ENCODE measurements at places on chromosomes 1 and 21.

DNA sequence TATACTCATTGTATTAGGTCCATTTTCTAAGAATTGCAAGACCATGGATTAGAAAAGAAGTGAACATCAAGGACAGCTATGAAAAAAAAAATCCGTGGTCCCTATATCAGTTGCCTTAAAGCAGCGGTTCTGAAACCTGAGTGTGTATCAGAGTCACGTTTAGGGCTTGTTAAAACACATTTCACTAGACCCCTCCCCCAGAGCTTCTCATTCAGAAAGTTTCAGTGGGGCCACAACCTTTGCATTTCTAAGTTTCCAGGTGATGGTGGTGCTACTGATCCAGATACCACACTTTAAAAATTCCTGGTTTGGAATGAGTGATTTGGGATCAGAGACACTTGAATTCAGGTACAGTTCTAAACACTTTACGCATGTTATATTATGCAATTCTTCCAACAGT is 96.1 kb upstream of the PRMT6 start:
- no peak for DNase-seq

DNA sequence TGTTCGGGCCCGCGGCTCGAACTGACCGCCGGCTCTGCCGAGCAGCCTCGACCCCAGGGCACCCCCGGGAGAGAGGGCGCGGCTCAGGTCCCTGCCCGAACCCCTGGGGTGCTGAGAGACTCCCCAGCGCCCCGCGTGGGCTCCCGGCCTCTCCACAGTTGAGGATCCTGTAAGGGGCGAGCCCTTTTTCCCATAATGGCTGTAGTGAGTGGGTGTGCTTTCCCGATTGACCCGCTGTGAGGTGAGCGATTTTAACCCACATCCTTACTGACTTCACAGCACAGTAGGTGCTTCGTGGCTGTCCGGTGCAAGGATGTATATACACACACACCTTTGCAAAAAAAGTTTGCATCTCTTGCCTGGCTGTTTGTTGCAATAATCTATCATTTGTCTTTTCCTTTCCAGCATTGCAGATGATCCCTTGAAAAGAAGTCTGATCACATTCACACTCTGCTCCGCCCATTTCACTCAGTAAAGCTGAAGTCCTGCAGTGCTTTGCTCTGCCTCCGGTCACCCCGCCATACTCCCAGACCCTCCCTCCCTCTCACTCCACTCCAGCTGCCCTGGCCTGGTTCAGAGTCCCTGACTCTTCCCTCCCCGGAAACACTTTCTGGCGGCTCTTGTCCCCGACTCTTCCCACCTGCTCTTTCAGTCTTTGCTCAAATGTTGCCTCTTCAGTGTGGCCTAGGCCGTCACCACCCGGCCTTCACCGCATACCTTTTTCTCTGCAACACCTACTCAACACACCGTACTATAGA is 955 bp upstream of the UBE2G2 start:
- DNase-seq = no peak

DNA sequence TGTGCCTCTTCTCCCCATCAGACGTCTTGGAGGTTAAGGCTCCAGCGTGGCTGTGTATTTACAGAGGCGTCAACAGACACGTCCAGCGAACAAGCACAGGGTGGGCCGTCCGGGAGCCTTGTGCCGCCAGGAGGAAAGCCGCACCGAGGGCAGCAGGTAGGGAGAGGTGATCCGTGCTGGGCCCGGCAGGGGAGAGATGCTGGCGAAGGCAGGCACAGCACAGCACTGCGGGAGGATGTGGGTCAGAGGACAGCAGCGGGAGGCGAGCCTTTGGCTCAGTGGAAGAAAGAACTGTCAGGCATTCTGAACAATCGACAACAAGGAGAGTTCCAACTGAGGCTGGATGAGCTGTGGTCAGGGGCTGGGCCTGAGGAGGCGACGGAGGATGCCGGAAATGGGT is 144.1 kb upstream of the TNR start:
- DNase-seq = no peak

- no peak for DNase-seq
These were observed 23.3 kb downstream of the SPOCD1 start for GRCh38 chr1:31792541-31792940.

GRCh38 chr1:2801535-2802291 is at the start of gene TTC34:
Gene TTC34 (minus strand): TSS chr1:2801693. CDS start chr1:2800827, 866 bp downstream.
- DNase-seq = no peak

DNA sequence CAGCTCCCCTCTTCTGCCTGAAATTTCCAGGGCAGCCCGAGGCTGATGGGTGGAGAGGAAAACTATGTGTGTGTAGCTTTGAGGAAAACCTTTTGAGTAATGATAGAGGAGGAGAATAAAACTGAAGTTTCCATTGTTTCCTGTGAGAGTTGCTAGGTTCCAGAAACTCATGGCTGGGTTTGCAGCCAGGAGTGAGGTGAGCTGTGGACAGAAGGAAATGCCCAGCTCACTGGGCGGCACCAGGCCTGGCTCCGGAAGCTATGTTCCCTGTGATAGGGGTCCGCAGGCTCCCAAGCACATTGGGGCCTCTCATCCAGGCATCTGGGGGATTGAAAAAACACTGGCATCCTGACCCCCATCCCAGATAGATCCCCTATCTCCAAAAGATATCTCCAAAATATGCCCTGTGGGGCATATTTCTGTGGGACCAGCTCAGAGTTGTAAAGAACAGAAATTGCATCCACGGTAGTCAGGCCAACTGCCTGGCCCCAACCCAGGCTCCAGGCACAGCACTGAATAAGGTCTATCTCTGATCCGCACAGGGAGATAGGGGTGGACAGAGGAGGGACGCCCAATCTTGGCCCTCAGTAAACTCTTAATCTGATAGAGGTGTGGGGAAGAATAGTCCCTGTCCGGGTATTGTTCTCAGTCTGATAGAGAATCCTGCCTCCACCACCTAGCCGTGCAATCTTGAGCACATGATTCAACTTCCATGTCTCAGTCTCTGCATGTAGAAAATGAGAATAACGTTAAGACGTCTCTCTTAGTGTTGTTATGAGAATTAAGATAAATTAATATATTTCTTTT is 1.8 kb upstream of the HSPG2 start:
- no peak for DNase-seq

- DNase-seq = no peak
These were observed 88.6 kb upstream of the HNRNPU start for GRCh38 chr1:244952940-244953339.

DNA sequence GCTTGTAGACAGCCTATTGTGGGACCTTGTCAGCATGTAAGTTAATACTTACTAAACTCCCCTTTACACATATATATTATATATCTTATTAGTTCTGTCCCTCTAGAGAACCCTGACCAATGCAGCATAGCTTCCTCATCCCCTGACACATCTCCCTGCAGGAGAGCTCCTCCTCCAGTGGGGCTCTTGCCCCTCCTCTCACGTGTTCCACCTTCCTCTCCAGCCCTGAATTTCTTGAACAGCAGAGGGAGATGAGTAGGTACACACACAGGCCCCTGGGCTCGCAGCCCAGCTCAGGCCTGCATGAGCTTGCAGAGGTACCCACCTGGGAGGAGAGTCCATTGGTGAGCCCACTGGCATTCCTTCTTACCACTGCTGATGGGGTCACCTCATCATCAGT is 27.3 kb upstream of the GOLT1A start:
- no peak for DNase-seq

GRCh38 chr1:115649964-115650363 is 8.2 kb downstream of the VANGL1 start:
- no peak for DNase-seq

- no peak for DNase-seq
These were observed 29.2 kb downstream of the AGPAT3 start for GRCh38 chr21:43894206-43894577.

DNA sequence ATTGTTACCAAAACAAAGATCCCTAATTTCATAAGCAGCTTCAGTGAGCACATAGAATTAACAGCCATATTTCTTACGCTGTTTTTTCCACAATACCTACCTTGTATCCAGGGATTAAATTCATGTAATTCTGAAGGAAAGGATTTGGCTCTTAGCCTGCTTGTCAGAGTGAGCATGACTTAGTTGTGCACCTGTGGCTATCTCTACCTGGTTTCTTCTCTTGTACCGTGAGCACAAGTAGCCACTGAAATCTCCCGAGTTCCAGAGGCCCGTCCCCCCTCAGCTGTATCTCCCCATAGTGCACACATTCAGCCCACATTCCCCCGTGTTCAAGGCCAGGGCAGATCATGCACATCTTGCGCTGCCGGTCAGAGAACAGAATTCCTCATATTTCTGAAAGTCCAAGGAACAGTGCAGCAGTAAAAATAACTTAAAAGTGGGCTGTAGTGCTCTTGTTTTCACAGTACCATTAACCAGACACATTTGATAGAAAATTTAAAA is 2.3 kb downstream of the TENT5C start:
- DNase-seq = no peak

- no peak for DNase-seq
These were observed 29.8 kb upstream of the LRRC38 start for GRCh38 chr1:13543451-13544220.

GRCh38 chr21:34202553-34203372 is 129.4 kb downstream of the MRPS6 start:
- DNase-seq = no peak

GRCh38 chr1:83762416-83762815 is 236.5 kb downstream of the TTLL7 start:
- DNase-seq = no peak

DNA sequence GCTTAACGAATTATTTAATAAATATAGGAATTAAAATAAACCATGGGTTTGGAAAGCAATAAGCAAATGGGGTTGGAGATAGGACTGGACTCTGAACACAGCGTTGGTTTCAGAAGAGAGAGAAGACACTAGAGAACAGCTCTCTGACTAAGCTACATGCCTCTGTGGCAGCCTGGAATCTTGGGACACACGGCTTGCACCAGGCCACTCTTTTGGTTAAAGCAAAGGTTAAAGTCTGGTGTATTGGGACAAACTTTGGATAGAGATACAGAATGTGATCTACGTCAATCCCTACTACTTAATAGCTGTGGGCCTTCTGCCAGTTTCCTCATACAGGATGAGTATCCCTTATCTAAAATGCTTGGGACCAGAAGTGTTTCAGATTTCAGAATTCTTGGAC is 49.7 kb upstream of the HSD17B7 start:
- DNase-seq = no peak

GRCh38 chr1:182397653-182398393 is 2.6 kb downstream of the TEDDM1 start:
- DNase-seq = no peak

DNA sequence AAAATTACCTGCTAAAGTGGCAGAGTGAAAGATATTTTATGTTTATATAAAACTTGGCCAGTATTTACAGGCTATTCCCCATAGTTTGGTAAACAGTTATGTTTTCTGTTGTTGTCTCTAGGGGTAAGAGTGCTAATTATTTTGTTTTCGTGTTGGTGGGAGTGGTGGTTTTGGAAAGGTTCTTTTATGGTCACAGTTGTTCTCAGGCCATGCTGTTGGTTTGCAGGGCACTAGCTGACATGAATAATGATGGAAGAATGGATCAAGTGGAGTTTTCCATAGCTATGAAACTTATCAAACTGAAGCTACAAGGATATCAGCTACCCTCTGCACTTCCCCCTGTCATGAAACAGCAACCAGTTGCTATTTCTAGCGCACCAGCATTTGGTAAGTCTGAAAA is 92.5 kb downstream of the ITSN1 start:
- DNase-seq = no peak

- DNase-seq = no peak
These were observed 5.0 kb upstream of the OR2T8 start for GRCh38 chr1:247914941-247915662.

- peak; percentile 5 for DNase-seq
These were observed 183.3 kb upstream of the TMEM51 start for GRCh38 chr1:14970115-14970798.

- DNase-seq = no peak
These were observed 27.3 kb downstream of the KCNQ4 start for GRCh38 chr1:40810927-40811326.

DNA sequence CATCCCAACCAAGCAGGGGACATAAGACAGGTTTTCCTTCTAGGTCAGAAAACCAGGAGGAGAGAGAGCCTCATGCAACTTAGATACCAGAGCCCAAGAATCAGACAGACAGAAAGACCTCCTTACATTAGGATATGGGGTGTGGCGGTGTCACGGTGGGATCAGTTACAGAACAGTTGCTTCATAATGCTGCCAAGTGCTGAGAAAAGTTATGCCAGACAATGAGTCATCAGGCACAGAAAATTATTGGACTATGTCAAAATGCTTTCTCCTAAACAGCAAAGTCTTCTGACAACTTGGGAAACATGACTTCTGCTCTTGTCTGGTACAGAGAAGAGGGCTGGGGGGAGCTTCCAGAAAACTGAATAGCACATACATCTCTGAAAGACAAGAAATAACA is 1120.2 kb upstream of the TMPRSS15 start:
- DNase-seq = no peak

DNA sequence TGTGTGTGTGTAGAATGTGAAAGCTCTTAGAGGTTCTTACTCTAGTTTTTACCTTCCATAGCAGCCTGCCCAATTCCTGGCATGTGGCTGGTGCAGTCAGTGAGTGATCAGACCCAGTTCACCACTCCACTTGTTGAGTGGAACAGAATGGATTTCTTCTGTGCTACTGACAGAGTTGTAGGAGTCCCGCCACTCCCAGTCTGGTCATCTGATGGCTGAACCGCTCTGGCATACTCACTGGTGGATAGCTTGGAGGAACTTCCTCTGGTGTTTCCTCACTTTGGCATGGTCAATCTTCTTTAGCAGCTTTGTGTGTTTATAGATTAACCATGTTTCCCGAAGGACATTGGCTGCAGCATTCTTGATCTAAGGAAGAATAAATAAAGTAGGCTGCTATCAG is 106.7 kb upstream of the ADAR start:
- no peak for DNase-seq

GRCh38 chr1:61585714-61586113 is 139.2 kb downstream of the TM2D1 start:
- DNase-seq = no peak

- DNase-seq = no peak
These were observed 121.8 kb upstream of the TNR start for GRCh38 chr1:175865041-175865766.

DNA sequence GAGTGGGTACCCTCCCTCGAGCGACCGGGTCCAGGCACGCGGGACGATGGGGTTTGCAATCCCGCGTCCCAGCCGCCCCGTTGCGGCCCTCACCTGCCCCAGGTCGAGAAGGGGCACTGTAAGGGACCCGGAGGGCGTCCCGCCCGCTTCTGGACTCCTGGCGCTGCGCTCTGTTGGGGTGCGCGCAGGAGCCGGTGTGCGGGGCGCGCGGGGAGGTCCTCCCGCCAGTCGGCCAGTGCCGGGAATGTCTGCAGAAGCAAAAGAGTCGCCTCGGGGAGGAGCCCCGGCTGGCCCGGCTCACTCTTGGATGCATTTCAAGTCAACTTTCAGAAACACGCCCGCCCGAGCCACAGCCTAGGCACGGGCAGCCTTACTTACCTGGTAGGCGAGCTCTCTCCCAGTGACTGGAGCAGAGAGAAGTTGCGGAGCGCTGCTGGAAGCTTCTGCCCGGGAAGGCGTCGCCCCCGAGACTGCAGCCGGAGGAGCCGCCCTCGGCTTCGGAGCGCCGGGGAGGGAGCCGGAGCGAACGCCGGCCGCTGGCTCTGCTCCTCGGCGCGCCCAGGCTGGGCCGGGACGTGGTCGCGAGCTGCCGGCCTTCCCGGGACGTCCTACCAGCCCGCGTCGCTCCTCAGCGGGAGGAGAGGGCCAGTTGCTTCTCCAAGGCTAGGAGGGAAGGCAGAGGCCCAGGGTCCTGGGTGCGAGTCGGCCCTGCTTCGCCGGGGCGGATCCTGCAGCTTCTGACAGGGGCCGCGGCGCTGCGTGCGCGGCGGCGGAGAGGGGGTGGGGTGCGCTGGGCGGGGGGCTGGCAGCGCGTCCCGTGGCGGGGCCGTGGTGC is at the start of gene LMX1A:
LMX1A (minus strand) TSS at position 739 of the 835 bp plus-strand sequence. CDS start 1,156 bp downstream, outside the sequence.
- no peak for DNase-seq

All from activated CD4-positive, alpha-beta T cell treated with anti-CD3 and anti-CD28 coated beads for 4 hours (primary cell).